Transverse colon (tissue), 4 donors: ENCODE measurements at places on chromosomes 6 and 20. TPM values are rescaled to one million over a fixed set of nuclear protein-coding genes. Genes with fewer than 3 reads are reported as not detected.

- H3K4me3 ChIP-seq, result no peak overlapping the region
- H3K27ac ChIP-seq, result no peak overlapping the region
- H3K4me1 ChIP-seq, result no peaks in the 10 kb centered on the region
- DNase-seq, result no peak
- no peaks in the 10 kb centered on the region for H3K27me3 ChIP-seq
Measured at GRCh38 chr6:145530454-145530853, 204.9 kb downstream of the EPM2A start.

The CCNC gene
- 47.0 TPM for total RNA-seq

- no peak overlapping the region for H3K4me3 ChIP-seq
- no peaks in the 10 kb centered on the region for H3K36me3 ChIP-seq
- no peaks in the 10 kb centered on the region for H3K4me1 ChIP-seq
- no peak for DNase-seq
- H3K27me3 ChIP-seq, result no peaks in the 10 kb centered on the region
Measured at GRCh38 chr20:2616634-2617033, 35.8 kb upstream of the NOP56 start.

GRCh38 chr6:30720738-30721197 is 616 bp downstream of the TUBB start:
- no peaks in the 10 kb centered on the region for H3K27me3 ChIP-seq
- H3K4me1 ChIP-seq, result peaks cover 46% of the 10 kb centered on the region
- peak overlapping the region; percentile 90 for H3K4me3 ChIP-seq
- peak; percentile 84 for DNase-seq

GRCh38 chr6:166515072-166515810 is 71.2 kb downstream of the RAMACL start:
- H3K27me3 ChIP-seq, result no peaks in the 10 kb centered on the region
- no peak overlapping the region for H3K27ac ChIP-seq
- DNase-seq, result peak; percentile 13
- H3K4me1 ChIP-seq, result no peaks in the 10 kb centered on the region
- no peak overlapping the region for H3K4me3 ChIP-seq

DNA sequence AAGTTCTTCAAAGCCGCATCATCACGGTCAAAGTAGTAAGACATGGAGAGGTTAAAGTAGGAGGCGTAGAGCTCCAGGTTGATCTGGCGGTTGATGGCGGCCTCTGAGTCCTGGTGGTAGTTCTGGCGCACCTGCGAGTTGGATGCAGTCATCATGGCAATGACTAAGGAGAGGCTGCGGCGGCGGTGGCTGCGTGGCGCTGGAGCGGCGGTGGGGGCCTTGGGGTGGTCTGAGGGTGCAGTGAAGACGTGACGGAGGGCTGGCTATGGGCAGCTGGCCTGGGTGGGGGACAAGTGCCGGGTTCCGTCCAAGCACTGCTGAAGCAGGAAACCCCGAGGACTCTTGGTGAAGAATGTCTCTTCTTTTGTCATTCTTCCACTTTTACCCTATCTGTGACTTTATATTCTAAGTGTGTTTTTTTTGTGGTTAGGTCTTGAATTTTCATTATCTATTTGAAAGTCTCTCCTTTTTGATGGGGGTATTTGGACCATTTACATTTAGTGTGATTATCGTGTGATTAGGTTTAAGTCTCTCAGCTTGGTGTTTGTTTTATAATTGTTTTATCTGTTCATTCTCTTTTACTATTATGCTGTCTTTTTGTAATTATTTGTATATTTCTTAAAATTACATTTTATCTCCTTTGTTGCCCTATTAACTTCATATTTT is 94.6 kb downstream of the TFAP2B start:
- no peaks in the 10 kb centered on the region for H3K36me3 ChIP-seq
- no peak for DNase-seq
- H3K4me1 ChIP-seq, result no peaks in the 10 kb centered on the region

- no peak overlapping the region for H3K4me3 ChIP-seq
- H3K4me1 ChIP-seq, result no peaks in the 10 kb centered on the region
- H3K27ac ChIP-seq, result no peak overlapping the region
- H3K27me3 ChIP-seq, result no peaks in the 10 kb centered on the region
- DNase-seq, result no peak
Measured at GRCh38 chr6:161482517-161482858, 208.6 kb upstream of the AGPAT4 start.

- DNase-seq, result no peak
- H3K4me1 ChIP-seq, result no peaks in the 10 kb centered on the region
- H3K4me3 ChIP-seq, result no peak overlapping the region
- peaks cover 2% of the 10 kb centered on the region for H3K27me3 ChIP-seq
- H3K36me3 ChIP-seq, result no peaks in the 10 kb centered on the region
Measured at GRCh38 chr6:84417260-84417659, 189.8 kb upstream of the CEP162 start.

- H3K36me3 ChIP-seq, result no peaks in the 10 kb centered on the region
- no peak overlapping the region for H3K27ac ChIP-seq
- no peak for DNase-seq
- H3K4me3 ChIP-seq, result no peak overlapping the region
- H3K4me1 ChIP-seq, result no peaks in the 10 kb centered on the region
Measured at GRCh38 chr6:138467901-138468300, 31.4 kb downstream of the NHSL1 start.

DNA sequence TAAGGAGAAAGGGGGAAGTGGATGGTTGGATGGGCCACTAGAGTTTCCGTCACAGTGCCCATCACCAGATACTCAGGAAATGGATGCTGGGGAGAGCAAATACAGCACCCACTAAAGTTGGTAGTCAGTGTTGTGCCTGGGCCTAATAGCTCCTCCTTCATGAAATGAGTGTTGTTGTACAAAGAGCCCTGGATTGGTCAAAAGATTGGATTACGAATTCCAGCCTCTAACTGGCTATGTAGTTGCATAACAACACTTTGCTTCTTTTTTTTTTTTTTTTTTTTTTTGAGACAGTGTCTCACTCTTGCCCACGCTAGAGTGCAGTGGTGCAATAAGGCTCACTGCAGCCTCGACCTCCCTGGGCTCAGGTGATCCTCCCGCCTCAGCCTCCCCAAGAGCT is 27.4 kb downstream of the KCNG1 start:
- peaks cover 10% of the 10 kb centered on the region for H3K27me3 ChIP-seq
- H3K4me3 ChIP-seq, result no peak overlapping the region
- H3K36me3 ChIP-seq, result no peaks in the 10 kb centered on the region
- no peak for DNase-seq
- no peak overlapping the region for H3K27ac ChIP-seq
- no peaks in the 10 kb centered on the region for H3K4me1 ChIP-seq

DNA sequence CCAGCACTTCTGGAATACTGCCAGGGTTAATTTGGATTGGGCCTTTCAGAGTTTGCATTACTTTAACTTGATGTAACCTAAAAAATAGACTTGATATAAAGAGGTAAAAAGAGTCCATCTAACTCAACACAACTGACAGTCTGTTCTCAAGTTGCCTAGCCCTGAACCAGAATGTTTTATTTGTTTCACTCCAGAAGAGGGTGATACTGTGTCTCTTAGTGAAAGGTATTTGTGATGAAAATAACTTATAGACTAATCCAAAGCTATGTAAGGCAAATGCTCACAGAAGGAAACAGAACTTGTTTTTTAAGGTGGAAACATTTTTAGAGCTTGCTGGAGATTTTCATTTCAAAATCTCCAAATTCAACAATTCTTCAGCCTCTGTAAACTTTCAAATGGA is 469.1 kb upstream of the RUNX2 start:
- no peaks in the 10 kb centered on the region for H3K36me3 ChIP-seq
- DNase-seq, result no peak
- no peaks in the 10 kb centered on the region for H3K27me3 ChIP-seq
- H3K27ac ChIP-seq, result no peak overlapping the region
